ENCODE measurements at places on chromosomes 3 and 15.
A peak's percentile ranks its signal among the peaks of the same experiment; 100 is the strongest.

- DNase-seq: no peak
Observed at GRCh38 chr15:32096213-32096612, 65.9 kb downstream of the CHRNA7 start.

DNA sequence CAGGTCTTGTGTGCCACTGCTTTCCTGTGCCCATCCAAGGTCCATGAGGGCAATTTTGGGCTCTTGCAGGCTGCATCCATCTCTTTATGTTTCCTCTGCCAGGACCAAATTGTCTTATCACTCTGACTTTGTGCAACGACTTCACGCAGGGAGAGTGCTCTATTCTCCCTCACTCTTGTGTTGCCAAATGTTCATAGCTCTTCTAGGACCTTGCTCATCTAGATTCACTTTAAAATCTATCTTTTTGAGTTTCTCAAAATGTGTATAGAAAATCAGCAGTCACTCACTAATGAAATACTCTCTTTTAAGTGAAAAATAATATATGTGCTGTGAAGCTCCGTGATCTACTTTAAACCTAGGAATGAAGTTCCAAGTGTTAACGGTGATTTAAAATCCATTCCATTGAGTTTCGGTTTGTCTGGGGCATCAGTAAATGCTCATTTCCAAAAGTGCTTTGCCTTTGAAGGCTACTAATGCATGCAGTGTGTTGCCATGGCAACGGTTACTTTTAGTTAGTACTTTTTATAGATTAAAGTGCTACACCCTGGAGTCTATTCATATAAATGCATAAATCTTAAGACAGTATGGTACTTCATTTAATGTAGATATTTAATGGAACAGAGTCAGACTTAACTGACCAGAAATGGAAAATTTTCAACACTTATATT lies 46.6 kb upstream of the GOLGA8J start:
- no peak for DNase-seq

- no peak for DNase-seq
Observed at GRCh38 chr3:10041034-10041433, 14.8 kb downstream of the FANCD2 start.

GRCh38 chr3:54841471-54841870 lies 86.4 kb downstream of the LRTM1 start:
- no peak for DNase-seq

DNA sequence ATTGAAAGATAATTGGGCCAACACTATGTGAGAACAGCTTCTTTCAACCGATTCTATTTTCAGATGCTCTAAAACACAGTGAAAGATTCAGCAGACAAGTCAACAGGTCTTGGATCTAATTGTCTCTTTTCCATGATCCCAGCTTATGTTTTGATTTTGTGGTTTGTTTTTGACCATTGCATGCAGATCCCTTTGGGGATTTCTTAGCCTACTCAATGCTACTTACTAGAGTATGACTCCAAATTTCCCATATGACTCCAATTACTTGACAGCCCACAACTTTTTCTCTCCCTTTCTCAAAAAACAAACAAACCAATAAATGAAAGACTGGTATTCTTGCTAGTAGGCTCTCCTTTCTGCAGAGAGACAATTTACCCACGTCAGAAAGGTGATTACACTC lies 67.1 kb downstream of the KCNH8 start:
- DNase-seq: no peak

DNA sequence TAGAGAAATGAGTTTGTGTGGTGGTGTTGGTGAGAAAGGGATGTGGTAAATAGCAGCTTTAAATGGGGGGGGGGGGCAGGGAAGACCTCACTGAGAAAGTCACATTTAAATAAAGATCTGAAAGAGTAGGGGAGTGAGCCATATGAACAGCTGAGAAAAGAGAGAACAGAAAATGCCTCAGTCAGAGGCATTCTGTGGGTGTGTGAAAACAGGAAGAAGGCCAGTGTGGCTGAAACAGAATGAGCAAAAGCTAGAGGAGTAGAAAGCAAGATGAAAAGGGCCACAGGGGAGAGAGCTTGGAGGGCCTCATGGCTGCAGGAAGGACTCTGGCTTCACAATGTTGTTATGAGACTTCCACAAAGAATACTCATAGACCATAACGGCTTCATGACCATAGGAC lies 783.3 kb downstream of the ZPLD1 start:
- DNase-seq: peak; percentile 46
